ENCODE measurements at places on chromosomes 3 and 15.

GRCh38 chr3:185070491-185071286 lies 82.2 kb downstream of the C3orf70 start:
- no peak for DNase-seq

- no peak for DNase-seq
Measured at GRCh38 chr3:31622636-31623288, 90.0 kb downstream of the STT3B start.

- DNase-seq, result no peak
Measured at GRCh38 chr3:124522082-124522625, 208.1 kb upstream of the UMPS start.

DNA sequence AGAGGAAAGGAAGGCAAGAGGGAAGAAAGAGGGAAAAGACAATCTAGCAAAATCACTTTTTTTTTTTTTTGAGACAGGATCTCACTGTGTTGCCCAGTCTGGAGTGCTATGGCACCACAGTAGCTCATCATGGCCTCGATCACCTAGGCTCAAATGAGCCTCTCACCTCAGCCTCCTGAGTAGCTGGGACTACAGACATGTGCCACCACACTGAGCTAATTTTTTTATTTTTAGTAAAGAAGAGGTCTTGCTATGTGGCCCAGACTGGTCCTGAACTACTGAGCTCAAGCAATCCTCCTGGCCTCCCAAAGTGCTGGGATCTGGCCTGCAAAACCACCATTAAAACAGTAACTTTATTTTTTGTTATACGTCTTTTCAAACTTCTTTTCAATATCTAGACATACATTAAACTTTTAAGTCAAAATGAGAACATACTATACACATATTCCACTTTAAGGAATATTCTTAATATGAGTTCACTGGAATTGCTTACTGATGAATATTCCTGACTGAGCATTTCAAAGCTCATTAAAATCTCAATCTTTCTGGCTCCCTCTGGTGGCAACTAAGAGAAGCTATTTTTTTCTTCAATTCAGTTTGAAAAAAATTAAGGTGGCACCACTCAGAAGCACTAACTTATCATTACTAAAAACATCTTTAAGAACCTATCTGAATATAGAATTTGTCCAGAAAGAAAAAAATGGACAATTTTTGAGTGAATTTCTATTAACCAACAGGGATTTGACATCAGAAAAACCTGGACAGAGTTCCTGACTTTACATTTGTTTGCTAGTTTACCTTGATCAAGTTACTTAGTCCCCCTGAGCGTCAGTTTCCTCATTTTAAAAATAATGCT lies 40.9 kb downstream of the UACA start:
- no peak for DNase-seq

- DNase-seq, result no peak
Measured at GRCh38 chr3:188432802-188433520, 279.0 kb downstream of the LPP start.

DNA sequence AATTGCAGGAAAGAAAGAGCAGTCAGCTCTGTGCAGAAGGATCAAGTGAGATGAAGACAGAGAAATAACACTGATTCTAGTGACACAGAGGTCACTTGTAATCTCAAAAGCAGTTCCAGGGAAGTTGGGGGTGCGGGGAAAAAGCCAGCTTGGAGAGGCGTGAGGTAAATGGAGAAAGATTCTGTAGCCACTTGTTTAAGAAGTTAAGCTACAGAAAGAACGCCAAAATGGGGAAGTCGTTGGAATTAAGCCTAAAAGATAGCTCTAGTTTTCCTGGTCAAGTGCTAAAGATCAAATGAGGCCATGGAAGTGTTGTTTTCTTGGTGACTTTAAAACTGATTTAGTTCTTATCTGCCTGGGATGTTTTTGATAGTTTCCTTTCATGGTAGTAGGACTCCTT lies 152.0 kb downstream of the GREM1 start:
- no peak for DNase-seq

DNA sequence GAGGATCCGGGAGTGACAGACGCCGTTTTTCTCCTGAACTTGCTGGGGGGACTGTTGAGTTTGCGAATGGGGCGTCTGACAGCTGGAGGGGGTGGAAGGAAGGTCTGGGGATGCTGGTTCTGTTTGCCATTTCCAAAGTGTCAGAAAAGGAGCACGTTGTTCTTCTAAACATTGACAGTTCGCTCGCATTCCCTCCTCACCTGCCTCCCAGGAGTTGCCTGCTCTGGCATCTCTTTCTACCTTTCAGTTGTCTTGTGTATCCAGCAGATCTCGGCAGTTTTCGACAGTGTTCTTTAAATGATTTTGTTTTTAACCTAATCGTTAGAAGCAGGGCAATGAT lies 829 bp downstream of the SELENOT start:
- DNase-seq, result no peak

- no peak for DNase-seq
Measured at GRCh38 chr3:47342151-47342550, 38.7 kb upstream of the PTPN23 start.

GRCh38 chr3:181726351-181727330 lies 14.9 kb downstream of the SOX2 start:
- no peak for DNase-seq

DNA sequence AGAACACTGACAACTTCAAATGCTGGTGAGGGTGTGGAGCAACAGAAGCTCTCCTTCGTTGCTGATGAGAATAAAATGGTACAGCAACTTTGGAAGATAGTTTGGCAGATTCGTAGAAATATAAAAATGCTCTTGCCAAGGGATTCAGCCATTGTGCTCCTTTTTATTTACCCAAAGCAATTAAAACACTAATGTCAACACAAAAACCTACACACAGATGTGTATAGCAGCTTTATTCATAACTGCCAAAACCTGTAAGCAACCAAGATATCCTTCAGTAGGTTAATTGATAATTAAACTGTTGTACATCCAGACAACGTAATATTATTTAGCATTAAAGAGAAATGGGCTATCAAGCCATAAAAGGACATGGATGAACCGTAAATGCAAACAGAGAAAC lies 37.8 kb upstream of the LSAMP start:
- no peak for DNase-seq

GRCh38 chr15:38307251-38307650 lies 54.6 kb downstream of the SPRED1 start:
- DNase-seq, result no peak

GRCh38 chr3:191509078-191509477 lies 48.1 kb downstream of the PYDC2 start:
- no peak for DNase-seq

- DNase-seq, result no peak
Measured at GRCh38 chr15:71792521-71792920, 17.8 kb upstream of the NR2E3 start.

DNA sequence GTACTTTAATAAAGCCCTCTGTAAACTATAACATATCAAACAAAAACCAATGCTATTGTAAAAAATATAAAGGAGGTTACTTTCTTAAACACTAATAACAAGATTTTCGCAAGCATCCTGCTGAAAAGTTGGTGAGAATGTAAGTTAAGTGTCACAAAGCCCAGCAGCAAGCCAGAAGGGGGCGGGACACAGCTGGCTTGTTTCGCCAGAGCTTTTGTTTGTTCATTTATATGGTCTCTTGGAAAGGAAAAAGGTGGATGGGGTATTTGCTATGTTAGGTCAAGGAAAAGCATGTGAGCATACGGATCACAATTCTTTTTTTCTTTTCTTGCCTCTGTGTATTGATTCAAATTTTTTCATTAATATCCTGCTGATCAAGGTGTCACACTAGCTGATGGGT lies 59.9 kb downstream of the HACD2 start:
- no peak for DNase-seq

GRCh38 chr3:38702231-38702630 lies 52.7 kb upstream of the SCN5A start:
- no peak for DNase-seq

DNA sequence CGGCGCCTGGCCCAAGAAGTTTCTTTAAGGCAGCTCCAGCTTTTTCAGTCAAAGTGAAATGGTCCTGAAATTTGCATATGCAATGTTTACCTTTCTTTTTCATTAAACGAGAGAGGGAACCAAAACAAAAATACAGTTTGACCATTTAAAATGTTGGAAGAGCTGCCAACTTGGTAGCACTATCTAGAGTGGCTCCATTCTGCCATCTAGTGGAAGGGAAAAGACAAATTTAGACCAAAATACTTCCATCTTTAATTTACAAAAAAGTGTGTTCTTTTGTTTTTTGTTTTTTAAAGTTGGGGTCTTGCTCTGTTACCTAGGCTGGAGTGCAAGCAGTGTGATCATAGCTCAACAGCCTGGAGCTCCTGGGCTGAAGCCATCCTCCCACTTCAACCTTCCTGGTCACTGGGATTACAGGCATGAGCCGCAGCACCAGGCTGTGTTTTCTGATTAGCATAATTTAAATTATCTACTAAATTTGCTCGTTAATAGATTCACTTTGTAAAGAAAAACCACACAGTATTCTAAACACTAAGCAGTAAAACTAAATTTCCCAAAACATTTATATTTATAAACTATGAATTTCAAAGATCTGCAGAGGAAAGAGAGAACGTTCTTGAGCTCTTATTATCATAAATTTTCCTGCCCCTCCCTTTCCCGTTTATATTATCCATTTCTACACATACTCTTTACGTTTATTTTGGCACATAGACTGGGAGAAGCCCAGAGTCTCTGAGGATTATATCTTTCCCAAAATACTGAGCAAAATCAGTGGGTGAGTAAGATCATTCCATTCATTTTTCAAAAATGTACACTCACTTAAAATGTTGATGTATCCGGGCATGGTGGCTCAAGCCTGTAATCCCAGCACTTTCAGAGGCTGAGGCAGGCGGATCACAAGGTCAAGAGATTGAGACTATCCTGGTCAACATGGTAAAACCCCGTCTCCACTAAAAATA lies 15.4 kb upstream of the RFC4 start:
- no peak for DNase-seq

DNA sequence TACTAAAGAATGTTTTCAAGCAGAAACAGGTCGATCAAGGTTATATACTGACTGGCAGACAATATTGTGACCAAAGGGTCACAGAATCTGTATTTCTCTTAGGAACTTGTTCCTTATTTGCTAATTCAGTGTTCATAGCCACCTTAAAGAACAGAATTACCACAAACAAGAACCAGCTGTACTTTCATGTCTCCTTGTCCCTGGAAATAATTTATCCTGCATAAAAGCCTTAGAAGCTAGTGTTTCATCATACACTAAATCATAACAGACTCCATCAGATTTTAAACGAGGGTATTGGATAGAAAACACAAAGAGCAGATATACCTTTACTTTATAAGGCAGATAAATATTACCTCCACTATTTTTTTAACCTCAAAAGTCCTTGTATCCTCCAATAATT lies 6.4 kb downstream of the DNAJC19 start:
- no peak for DNase-seq

DNA sequence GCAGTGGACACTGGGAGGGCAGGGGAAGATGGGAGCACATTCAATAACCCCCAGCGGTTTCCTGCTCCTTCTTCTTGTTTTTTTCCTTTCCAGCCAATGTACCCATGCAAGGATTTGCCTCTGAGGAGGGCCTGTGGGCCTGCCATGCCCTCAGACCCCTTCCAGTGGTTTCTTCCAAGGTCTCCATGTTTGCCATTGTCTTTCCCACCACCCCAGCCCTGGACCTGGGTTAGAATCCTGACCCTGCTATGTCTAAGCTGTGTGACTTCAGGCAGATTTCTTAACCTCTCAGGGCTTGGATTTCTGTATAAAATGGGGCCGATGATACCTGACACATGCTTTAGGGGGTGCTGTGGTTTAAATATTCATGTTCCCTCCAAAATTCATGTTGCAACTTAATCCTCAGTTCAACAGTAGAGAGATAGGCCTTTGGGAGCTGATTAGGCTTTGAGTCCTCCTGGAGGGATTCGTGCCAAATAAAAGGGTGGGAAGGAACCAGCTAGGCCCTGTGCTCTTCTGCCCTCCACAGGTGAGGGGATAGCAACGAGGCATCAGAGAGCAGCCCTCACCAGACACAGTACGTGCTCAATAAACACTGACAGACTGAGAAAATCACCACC lies 46.3 kb upstream of the FLNB start:
- no peak for DNase-seq

GRCh38 chr3:16137044-16137443 lies 37.4 kb upstream of the GALNT15 start:
- DNase-seq, result no peak

Measured in activated CD4-positive, alpha-beta T cell treated with anti-CD3 and anti-CD28 coated beads, Interleukin-2, amount 50 U/mL, for 24 hours (primary cell).